ENCODE measurements at places on chromosomes 12 and 14. TPM values are rescaled to one million over a fixed set of nuclear protein-coding genes. Genes with fewer than 3 reads are reported as not detected.

DNA sequence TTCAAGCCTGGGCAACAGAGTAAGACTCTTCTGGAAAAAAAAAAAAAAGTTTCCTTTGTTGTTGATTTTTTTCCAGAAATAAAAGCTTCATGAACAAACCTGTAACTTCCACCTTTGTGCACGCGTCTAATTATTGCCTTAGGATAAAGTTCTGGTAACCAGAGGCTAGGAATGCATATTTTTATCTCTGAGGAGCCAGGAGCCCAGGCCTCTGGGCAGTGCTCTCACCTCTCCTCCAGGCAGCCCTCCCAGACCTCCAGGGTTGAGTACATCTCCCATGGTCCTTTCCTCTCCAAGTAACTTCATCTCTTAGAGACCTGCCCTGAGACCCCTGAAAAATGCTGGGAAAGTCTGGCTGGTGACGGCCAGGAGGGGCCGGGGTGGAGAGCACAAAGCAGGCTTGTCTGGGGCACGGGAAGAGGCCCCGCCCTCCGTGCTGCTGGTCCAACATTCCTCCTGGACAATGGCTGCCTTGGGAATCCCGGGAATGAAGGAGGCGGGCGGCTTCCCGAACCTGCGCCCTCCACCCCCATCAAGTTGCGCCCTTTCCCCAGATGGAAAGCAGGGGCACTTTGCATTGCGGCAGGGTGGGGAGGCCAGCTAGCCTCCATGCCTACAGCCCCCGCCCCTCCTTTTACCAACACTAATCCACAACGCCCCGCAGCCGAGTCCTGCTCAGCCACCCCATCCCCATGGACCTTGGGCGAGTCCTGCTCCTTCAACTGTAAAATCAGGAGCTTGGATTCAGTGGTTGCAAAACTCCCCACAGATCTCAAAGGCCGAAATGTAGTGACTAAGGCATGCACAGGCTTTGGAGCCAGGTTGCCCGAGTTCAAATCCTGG, 7.3 kb upstream of the FIGNL2 start:
- no peaks in the 10 kb centered on the region for H3K27me3 ChIP-seq
- no peaks in the 10 kb centered on the region for H3K4me1 ChIP-seq
- peak overlapping the region; percentile 47 for H3K4me3 ChIP-seq
- no peak overlapping the region for H3K27ac ChIP-seq

Gene CACNA2D4
- 12.3 TPM for total RNA-seq

Gene BICD1
- 18.7 TPM for total RNA-seq

GRCh38 chr12:94951071-94951934, 52.2 kb downstream of the NDUFA12 start:
- no peaks in the 10 kb centered on the region for H3K36me3 ChIP-seq
- no peak overlapping the region for H3K4me3 ChIP-seq
- no peak overlapping the region for H3K27ac ChIP-seq

Gene OR6C74
- total RNA-seq = not detected

- H3K4me3 ChIP-seq = no peak overlapping the region
- peaks cover 10% of the 10 kb centered on the region for H3K27me3 ChIP-seq
- peaks cover 9% of the 10 kb centered on the region for H3K4me1 ChIP-seq
These were observed 23.1 kb downstream of the TTC6 start for GRCh38 chr14:37618498-37619028.

DNA sequence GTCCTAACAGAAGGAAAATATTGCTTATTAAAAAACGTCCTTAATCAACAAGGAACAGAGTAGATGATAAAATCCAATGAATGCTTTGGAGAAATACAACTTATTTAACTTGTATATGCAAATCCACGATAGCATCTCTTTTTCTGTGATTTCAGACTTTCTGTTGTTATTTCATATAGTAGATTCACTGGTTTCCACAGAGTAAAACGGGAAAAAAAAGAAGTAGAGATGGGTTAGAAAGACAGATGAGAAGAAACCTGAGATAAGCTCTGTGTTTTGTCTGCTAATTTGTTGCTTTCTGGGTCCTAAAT, 447.7 kb downstream of the RERGL start:
- H3K27ac ChIP-seq = no peak overlapping the region
- H3K4me3 ChIP-seq = peak overlapping the region; percentile 63
- H3K36me3 ChIP-seq = no peaks in the 10 kb centered on the region
- no peaks in the 10 kb centered on the region for H3K27me3 ChIP-seq
- H3K4me1 ChIP-seq = no peaks in the 10 kb centered on the region
- no peak for DNase-seq

DNA sequence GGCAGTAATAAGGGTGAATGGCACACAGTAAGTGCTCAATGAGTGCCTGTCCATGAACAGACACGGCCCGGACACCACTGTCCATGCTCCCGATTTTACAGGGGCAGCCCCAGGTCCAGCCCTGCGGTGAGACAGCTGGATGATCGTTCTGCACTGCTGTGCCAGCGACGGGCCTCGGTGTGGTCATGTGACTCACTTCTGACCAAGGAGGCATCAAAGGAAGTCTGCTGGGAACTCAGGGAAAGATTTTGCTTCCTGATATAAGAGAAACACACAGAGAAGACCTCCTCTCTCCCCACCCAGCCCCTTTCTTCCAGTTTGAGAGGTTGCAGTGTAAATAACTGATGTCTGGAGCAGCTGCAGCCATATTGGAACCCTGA, 126.6 kb downstream of the SCARB1 start:
- no peak for DNase-seq
- H3K36me3 ChIP-seq = no peaks in the 10 kb centered on the region
- peak overlapping the region; percentile 29 for H3K4me3 ChIP-seq
- peaks cover 18% of the 10 kb centered on the region for H3K4me1 ChIP-seq

DNA sequence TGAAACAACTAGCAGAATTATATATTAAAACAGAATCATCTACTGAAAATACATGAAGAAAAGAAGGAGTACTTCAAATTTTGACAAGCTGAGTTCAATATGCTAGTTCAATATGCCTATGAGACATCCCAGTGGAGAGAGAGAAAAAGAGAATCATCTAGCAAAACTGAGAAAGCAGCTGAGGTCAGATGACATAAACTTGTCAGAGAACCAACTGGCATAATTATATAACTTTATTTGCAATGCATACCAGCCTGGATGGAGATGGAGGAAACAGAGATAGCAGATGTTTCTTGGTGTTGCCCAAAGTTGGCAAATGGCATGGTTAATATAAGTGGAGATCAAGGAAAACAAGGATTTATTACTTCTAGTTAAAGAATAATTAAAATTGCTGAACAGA, 148.7 kb upstream of the PDZRN4 start:
- H3K36me3 ChIP-seq = no peaks in the 10 kb centered on the region
- H3K27me3 ChIP-seq = no peaks in the 10 kb centered on the region
- H3K4me1 ChIP-seq = no peaks in the 10 kb centered on the region
- DNase-seq = no peak

DNA sequence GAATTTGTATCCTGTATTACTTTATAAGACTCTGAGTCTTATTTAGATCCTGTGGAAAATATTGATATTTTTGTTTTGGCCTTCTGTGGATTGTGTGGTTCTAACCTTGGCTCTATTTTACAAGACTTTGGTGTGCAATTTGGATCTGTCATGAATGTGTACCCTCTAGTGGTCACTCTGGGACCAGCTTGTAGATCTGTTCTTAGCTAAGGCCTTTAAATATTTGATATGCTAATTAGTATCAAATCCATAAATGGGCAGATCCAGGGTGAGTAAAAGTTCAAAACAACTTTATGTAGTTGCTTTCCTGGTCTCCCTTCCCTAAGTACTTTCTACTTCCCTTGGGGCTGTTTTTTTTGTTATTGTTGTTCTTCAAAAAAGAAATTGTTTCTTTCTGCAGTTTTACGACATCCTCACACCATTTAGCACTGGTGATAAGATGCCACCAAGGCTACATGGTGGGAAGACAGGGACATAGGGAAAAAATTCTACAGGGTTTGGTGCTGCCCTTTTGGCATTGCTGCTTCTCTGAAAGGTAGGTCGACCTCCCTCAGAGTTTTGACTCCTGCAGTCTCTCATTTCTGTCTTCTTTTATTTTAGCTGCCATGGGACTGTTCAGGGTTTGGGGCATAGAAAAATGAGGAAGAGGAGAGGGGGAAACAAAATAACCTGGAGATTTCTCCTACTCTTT, 238.5 kb downstream of the GPHN start:
- no peak for DNase-seq
- no peaks in the 10 kb centered on the region for H3K36me3 ChIP-seq
- H3K4me3 ChIP-seq = no peak overlapping the region
- no peaks in the 10 kb centered on the region for H3K27me3 ChIP-seq

DNA sequence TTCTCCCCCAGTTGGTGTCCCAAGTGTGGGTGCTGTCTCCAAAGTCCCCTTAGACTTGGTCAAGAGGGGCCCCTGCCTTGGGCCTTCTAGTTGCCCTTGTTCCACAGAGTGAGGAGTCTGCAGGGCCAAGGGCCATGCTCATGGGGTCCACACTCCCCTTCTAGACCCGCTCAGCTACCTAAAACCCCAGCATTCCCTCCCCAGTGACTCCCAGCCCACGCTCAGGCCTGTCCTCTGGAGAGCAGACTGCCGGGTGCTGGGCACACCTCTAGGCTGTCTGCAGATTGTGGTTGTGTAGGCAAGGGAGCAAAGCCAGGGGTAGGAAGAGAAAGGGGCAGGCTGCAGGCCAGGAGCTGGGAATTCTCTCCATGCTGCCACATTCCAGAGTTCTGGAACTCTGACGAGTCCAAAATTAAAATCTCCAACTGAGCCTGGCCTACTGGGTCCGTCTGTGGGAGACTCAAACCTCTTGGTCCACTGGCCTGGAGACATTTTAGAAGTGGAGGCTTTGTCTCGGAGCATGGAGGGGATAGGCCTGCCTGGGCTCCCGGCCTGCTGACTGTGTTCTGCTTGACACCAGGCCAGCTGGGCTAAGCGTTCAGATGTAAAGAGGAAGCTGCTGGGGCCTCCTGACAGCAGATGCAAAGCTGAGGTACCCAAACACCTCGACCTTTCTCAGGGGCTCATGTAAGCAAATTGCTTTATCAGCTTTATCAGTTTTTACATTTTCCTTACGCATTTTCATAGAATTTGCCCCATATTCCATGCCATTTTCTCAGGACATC, 13.7 kb upstream of the KRT5 start:
- DNase-seq = no peak
- no peak overlapping the region for H3K4me3 ChIP-seq
- no peaks in the 10 kb centered on the region for H3K36me3 ChIP-seq
- H3K4me1 ChIP-seq = no peaks in the 10 kb centered on the region

DNA sequence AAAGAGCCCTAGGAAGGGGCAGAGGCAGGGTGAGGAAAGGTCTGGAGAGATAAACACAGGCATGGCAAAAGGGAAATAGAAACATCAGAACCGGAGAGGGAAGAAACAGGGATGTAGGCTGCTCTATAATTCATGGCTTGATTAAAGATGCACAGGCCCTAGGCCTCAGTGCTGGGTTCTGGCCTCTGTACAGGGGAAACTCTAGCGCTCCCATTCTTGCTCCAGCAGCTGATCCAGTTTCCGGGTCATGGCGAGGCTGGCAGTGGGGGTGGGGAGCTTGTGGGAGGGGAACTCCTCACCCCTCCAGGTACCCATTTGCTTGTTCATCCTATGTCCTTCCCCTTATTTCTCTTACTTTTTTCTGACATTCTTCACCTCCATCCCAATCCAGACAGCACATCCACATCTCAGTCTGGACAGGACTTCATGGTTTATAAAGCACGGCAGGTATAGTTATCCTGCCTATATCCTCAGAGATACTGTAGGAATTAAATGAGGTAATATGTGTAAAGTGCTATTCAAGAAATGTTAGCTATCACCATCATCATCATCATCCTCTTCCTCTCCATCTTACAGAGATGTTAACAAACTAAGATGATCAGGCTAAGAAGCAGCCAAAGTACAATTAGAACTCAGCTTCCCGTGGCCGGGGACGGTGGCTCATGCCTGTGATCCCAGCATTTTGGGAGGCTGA, 8.0 kb upstream of the GPR84 start:
- peak overlapping the region; percentile 44 for H3K27ac ChIP-seq
- peaks cover 10% of the 10 kb centered on the region for H3K4me1 ChIP-seq
- DNase-seq = no peak
- peaks cover 4% of the 10 kb centered on the region for H3K36me3 ChIP-seq
- no peak overlapping the region for H3K4me3 ChIP-seq

Gene TAS2R46
- 3.0 TPM for total RNA-seq

Gene SSPN
- total RNA-seq = 50.9 TPM

- DNase-seq = no peak
- peak overlapping the region; percentile 20 for H3K4me3 ChIP-seq
- H3K27me3 ChIP-seq = no peaks in the 10 kb centered on the region
- H3K27ac ChIP-seq = no peak overlapping the region
These were observed 120.2 kb upstream of the DNM1L start for GRCh38 chr12:32558903-32559302.

- no peak overlapping the region for H3K27ac ChIP-seq
- no peak overlapping the region for H3K4me3 ChIP-seq
These were observed 23.5 kb downstream of the YEATS4 start for GRCh38 chr12:69383074-69383473.

DNA sequence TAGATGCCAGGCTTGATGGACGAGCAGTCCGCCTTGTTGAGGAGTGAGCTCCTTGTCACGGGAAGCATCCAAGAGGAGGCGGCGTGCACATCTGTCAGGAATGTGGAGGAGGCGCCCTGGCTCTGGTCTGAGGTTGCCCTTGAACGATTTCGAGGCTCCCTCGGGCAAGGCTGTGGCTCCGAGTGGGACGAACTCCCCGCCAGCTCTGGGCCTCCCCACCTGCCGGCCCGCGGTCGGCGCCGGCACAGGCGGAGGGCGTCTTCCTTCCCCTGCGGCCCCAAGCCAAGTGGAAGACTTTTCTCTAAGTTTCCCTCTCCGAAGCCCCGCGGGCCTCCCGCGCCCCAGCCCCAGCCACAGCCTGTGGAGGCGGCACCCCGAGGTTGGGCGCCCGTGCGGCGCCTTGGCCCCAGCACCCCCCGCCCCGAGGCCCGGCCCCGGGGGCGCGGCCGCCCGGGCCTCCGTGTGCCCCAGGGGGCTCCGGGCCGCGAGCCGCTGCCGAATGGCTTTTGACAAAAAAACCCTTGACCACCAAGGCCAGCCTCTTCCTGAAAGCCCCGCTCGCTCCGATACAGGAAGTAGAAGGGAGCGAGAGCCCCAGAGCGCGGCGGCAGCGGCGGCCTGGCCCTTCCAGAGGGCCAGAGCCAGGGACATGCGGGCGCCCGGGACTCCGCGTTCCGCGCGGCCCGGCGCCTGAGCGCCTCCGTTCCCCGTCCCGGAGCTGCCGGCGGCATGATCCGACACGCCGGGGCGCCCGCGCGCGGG, at the start of gene RIN3:
TSS of gene RIN3 (plus strand) at position 578 of the 762 bp plus-strand sequence. CDS start at position 730, 152 bp downstream.
- DNase-seq = no peak
- H3K27me3 ChIP-seq = no peaks in the 10 kb centered on the region
- H3K4me1 ChIP-seq = peaks cover 60% of the 10 kb centered on the region
- H3K27ac ChIP-seq = peak within 1 kb of the TSS; percentile 89
- no peaks in the 10 kb centered on the region for H3K36me3 ChIP-seq

Gene DDN
- total RNA-seq = not detected

DNA sequence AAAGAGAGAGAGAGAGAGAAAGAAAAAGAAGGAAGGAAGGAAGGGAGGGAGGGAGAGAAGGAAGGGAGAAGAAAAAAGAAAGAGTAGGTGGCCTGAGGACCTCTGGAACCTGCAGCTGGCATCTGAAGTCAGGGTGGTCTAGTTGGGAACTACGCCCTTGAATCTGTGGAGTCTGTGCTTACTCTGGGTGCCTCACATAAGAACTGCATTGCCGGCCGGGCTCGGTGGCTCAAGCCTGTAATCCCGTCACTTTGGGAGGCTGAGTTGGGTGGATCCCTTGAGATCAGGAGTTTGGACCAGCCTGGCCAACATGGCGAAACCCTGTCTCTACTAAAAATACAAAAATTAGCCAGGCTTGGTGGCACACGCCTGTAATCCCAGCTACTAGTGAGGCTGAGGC, 10.0 kb upstream of the NRDE2 start:
- no peak overlapping the region for H3K4me3 ChIP-seq
- H3K27ac ChIP-seq = no peak overlapping the region
- H3K4me1 ChIP-seq = no peaks in the 10 kb centered on the region
- H3K36me3 ChIP-seq = no peaks in the 10 kb centered on the region
- no peak for DNase-seq

Gene AJUBA
- total RNA-seq = 9.7 TPM

GRCh38 chr12:49294086-49294803, 702 bp upstream of the PRPH start:
- H3K36me3 ChIP-seq = no peaks in the 10 kb centered on the region
- no peak overlapping the region for H3K4me3 ChIP-seq
- H3K4me1 ChIP-seq = peaks cover 17% of the 10 kb centered on the region
- no peak overlapping the region for H3K27ac ChIP-seq

Measured in thoracic aorta (tissue), 2 donors.